ENCODE measurements at places on chromosomes 5 and 9. TPM values are rescaled to one million over a fixed set of nuclear protein-coding genes. Genes with fewer than 3 reads are reported as not detected.

- no peak for DNase-seq
Observed at GRCh38 chr5:53917095-53917494, 356.7 kb downstream of the NDUFS4 start.

GRCh38 chr5:160605266-160605665 is 183.6 kb downstream of the PTTG1 start:
- no peak for DNase-seq

DNA sequence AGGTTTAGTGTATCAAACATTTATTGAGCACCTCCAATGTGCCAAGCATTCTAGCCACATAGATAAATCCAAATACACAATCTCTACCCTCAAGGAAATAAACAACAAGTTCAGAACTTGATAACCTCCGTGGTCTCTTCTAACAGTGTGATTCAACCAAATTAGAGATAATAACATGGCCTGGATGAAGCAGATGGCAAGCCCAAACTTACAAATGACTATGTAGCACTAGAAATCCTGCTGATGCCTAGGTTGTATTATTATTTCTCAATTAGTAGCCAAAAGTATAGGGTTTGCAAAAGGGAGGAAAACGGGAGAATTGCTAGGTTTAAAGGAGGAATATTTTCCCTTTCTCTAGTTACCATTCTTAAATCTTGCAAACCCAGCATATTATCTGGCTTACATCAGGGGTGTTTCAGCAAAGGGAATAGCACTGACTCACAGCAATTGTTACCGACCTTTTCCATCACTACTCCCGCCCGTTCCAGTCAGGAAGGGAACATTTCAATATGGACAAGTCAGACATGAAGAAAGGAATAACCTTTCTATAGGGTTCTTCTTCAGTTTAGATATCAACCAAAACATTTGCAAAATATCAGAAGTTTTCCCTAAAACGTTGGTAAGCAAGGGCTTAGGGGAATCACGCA is 2.3 kb downstream of the DPYSL3 start:
- DNase-seq, result no peak

- no peak for DNase-seq
Observed at GRCh38 chr9:112793213-112793810, 42.8 kb downstream of the SNX30 start.

DNA sequence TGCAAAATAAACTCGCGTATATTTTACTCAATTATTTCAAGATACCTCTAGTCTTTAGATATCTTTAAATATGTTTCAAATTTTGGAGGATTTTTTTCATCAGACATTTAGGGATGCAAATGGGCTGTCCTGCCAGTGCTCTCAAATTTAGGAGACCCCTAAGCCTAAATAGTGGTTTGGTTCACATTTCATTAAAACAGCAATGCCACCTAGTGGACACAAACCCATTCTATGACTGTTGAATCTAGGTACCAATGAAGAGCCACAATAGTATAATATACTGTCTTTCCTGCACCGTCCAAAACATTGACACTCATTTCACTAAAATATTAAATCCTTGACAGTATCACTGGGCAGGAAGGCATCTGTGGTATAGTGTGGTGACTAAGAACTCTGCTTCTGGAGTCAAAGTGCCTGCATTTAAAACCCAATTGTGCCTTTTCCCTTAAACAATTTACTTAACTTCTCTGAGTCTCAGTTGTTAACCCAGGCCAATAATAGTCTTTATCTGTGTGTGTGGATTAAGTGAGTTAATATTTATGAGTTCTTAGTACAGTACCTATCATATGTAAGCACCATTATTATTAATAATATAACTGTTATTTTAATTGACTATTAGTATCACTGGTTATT is 148.0 kb downstream of the RORB start:
- DNase-seq, result no peak

DNA sequence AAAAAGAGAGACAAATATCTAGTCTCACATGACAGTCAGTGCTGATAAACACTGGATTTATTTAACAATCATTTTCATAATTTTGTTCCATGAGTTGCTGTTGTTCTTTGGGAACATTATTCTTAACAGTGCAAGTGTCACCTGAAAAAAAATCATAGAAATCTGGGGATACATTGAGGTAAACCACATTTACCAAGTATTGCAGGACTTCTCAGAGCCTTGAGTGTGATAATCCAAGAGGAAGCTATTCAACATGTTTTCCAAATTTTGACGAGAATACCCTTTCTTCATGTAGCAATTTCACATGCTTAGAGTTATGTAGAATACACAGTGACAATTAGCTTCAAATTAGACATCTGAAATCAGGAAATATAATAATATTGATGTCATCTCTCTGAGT is 108.5 kb downstream of the MEGF10 start:
- no peak for DNase-seq

DNA sequence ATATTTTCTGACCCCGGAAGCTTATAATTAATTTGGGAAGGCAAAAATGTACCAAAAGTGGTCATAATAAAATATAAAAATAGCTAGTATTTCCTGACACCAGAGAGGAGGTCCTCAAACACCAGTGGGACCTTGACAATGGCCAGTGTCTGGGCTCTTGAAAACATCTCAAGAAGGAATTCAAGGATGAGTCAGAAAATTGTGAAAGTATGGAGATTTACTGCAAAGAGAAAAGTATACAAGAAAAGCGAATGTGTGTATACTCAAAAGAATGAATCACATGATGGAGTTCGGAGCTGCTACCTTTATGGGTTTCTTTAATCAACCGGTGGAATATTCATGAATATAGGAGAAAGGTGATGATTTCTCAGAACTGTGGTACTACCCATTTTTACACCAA is 1709.0 kb upstream of the WWC1 start:
- no peak for DNase-seq

GRCh38 chr9:14014218-14014617 is 299.7 kb downstream of the NFIB start:
- no peak for DNase-seq

GRCh38 chr5:24621792-24622191 is 23.0 kb downstream of the CDH10 start:
- no peak for DNase-seq

- DNase-seq, result no peak
Observed at GRCh38 chr9:105206821-105207699, 37.4 kb upstream of the SLC44A1 start.

- no peak for DNase-seq
Observed at GRCh38 chr5:71651579-71651978, 64.4 kb downstream of the MCCC2 start.

DNA sequence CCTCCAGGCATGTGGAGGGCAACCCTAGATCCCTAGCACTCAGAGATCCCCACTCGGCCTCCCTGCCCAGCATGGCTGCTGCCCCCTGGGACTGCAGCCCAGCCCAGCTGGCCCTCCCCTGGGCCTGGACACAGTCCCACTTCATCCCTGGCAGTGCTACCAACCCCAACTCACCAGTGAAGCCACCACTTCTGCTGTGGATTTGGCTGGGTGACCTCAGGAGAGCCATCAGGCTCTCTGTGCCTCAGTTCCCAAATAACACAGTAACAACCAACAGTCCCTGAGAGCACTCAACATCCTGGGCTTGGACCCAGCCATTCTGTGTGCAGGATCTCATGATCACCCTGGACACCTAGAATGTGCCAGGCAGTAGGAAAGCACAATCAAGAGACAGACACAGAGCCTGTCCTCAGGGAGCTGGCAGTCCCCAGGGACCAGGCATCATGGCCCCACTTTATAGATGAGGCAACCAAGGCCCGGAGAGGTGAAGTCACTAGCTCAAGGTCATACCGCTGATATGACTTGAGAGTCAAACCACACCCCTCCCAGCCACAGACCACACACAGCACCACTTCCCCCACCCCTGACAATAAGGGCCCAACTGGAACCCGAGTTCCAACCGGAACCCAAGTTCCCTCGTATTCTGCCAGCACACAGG is 4.7 kb upstream of the PSMB7 start:
- DNase-seq, result no peak

- no peak for DNase-seq
Observed at GRCh38 chr9:71725590-71726338, 42.5 kb downstream of the CEMIP2 start.

- DNase-seq, result peak; percentile 10
Observed at GRCh38 chr9:120412425-120412951, 167.5 kb downstream of the CDK5RAP2 start.

- DNase-seq, result no peak
Observed at GRCh38 chr5:35484241-35484640, 133.4 kb upstream of the SPEF2 start.

GRCh38 chr9:127129073-127129717 is 6.8 kb upstream of the ANGPTL2 start:
- DNase-seq, result no peak

DNA sequence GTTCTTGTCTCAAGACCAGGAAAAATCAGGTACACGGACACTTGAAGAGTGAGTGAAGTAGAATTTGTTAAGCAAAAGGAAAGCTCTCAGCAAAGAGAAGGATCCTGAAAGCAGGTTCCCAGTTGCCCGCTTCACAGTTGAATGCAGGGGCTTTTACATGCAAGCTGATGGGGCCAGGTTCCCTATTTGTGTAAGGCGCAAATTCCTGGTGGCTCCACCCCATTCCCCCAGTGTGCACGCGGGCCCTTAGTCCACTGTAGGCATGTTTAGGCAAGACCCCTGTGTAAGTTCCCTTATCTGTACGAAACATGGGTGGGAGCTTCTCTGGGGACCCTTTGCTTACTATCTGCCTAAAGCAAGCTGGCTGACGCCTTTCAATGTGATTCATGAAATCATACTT is 2.7 kb upstream of the AGTPBP1 start:
- no peak for DNase-seq

- no peak for DNase-seq
Observed at GRCh38 chr9:108150736-108151586, 661.4 kb upstream of the KLF4 start.

- no peak for DNase-seq
Observed at GRCh38 chr5:78649211-78649695, 681 bp upstream of the LHFPL2 start.

DNA sequence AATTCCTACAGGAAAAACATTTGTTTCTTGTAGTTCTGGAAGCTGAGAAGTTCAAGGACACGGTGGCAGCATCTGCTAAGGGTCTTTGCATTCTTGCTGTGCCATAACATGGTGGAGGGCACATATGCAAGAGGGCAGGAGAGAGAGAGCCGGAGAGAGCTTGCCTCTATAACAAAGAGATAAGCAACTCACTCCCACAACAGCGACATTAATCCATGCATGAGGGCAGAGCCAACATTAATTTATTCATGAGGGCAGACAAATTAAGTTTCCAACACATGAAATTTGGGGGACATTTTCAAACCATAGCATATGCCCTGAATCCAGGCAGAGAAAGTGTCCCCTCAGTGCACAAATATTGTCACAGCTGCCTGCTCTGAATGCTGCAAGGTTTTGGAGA is 4.4 kb upstream of the GTF3C5 start:
- no peak for DNase-seq

DNA sequence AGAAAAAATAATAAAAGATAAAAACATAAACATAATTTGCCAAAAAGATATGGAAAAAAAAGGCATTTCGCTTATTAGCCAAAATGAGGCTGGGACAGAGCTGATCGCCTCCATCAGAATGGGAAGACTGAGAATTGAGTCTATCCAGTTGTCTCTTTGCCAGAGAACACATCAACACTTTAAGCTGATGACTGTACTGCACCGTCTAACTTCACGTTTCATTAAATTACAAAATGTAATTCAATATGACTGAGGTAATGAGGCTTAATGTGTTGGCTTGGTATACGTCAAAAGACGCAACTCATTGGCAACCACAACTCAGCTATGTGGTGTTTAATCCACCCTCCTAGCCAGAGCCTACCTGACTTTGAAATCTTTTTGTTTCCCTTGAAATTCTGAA is 462.7 kb upstream of the CD180 start:
- DNase-seq, result no peak

- no peak for DNase-seq
Observed at GRCh38 chr5:150485693-150486401, 22.1 kb upstream of the NDST1 start.

DNA sequence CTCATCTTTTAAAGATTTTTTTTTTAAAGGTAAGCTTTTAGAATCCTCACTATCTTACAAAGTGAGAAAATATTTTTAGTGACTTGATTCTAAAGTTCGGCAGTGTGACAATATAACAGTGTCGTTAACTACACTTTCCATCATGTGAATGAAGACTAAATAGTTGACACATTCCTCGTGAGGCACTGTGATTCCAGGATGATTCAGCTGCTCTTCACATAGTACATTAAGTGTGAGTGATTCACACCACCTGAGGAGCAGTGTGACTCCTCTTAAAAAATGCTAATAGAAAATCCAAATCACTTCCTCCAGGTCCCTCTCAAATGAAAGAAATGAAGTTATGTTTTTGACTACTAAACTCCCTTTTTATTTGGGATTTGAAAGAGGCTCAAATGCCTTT is 589.5 kb downstream of the GABRG2 start:
- DNase-seq, result no peak

- DNase-seq, result no peak
Observed at GRCh38 chr9:134204041-134204440, 39.7 kb upstream of the RNU6ATAC start.

GRCh38 chr5:142785206-142785605 is 15.0 kb downstream of the ARHGAP26 start:
- DNase-seq, result no peak

DNA sequence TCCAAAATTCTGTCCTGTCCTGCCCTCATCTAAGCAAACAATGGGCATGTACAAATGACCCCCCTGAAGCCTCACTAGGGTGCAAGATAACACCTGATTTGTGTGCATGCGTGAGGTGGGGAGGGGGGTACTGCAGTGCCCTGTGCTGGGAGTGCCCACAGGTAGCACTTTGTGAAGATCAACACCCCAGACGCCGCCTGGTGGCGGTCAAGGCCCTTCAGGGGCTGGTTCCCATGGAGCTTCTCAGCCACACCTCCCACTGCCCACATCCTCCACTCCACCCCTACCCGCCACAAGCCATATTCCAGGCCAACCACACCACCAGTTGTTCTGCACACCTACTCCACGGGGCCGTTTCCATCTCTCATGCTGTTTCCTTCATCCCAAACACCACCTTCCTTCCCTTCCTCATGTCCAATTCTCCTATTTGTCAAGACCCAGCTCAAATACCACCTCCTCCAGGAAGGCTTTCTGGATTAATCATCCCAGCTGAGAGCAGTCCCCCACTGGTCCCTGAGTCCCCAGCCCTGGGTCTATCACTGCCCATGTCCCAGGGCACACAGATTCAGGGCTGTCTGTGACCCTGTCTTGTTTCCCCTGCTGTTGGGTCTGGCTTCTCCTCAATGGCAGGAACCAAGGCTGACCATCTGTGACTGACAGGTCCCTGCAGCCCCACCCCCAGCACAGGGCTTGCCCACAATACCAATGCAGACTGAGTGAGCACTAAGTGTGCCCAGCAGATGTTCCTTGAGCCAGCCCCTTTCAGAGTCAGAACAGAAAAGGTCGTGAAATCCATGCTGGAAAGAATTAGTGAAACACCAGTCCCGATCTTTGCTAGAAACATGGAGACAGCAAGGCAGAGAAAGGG is 178.4 kb downstream of the PAX5 start:
- DNase-seq, result no peak

GRCh38 chr9:136530461-136531089 is 15.3 kb downstream of the NOTCH1 start:
- no peak for DNase-seq

GRCh38 chr9:109416135-109416706 is 81.9 kb downstream of the PTPN3 start:
- DNase-seq, result no peak

Gene USP20
- polyA plus RNA-seq, result 17.6 TPM

Gene SURF2
- polyA plus RNA-seq, result 21.6 TPM

Gene PCDHGA12
- polyA plus RNA-seq, result 2.4 TPM

Gene PCDHB13
- polyA plus RNA-seq, result 5.9 TPM

Gene PDGFRB
- polyA plus RNA-seq, result 148 TPM

Gene SCAI
- polyA plus RNA-seq, result 6.7 TPM

Gene RAB3C
- polyA plus RNA-seq, result 1.8 TPM

Gene MVB12B
- polyA plus RNA-seq, result 19.5 TPM

Gene HTR4
- polyA plus RNA-seq, result not detected

Gene SELENOP
- polyA plus RNA-seq, result 424 TPM

Gene DDX46
- 61.2 TPM for polyA plus RNA-seq

Gene SEMA6A
- polyA plus RNA-seq, result 48.5 TPM
